Central memory CD4-positive, alpha-beta T cell (primary cell): ENCODE measurements at places on chromosomes 3 and 15.

DNA sequence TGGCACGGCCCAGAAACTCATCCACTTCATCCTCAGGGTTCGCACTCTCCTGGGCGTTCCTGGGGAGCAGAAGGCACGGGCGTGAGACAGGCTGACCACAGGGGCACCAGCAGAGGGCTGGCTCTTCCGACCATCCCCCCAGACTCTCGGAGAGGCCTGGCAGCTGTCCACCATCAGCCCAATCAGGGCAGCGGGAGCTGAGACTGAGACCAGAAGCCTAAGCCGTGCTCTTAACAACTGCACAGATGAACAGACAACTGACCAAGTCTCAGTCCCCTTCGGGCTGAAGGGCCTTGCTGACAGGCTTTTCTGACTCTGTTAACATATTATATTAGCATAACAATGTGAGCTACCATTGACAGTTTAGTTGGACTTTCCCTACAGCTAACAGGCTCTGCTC lies 118.0 kb downstream of the SEC22A start:
- DNase-seq: no peak

DNA sequence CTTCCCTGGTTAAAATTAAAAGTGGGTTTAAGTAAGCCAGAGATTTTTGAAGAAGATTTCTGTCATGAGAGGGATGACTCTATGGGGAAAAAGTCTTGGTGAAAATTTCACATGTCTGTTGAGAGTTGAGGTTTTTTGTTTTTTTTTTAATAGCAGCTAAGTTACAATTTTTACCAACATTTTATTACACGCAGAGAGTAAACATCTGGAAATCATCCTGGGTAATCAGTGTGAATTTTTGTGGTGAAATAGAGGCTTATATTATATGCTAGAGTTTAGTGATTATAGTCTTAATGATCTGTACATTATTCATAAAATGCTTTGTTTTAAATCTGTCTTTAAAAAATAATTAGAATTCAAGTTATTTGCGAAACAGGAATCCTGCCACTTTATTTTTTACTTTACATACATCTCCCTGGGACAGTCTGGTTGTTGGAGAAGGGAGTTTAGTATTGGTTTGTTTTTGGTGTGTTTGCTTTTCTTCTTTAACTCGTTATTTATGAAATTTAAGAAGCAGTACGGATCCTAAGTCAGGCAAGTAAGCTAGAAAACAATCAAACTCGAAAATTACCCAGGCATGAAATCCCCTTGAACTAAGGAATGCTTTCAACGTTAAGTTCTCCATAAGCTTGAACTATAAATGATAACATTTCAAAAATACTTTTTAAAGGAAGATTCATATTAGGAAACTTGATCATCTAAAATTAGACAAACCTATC lies 143.4 kb upstream of the TSC22D2 start:
- DNase-seq: no peak

- DNase-seq: no peak
These were observed 101.2 kb downstream of the ST8SIA2 start for GRCh38 chr15:92494806-92495336.

DNA sequence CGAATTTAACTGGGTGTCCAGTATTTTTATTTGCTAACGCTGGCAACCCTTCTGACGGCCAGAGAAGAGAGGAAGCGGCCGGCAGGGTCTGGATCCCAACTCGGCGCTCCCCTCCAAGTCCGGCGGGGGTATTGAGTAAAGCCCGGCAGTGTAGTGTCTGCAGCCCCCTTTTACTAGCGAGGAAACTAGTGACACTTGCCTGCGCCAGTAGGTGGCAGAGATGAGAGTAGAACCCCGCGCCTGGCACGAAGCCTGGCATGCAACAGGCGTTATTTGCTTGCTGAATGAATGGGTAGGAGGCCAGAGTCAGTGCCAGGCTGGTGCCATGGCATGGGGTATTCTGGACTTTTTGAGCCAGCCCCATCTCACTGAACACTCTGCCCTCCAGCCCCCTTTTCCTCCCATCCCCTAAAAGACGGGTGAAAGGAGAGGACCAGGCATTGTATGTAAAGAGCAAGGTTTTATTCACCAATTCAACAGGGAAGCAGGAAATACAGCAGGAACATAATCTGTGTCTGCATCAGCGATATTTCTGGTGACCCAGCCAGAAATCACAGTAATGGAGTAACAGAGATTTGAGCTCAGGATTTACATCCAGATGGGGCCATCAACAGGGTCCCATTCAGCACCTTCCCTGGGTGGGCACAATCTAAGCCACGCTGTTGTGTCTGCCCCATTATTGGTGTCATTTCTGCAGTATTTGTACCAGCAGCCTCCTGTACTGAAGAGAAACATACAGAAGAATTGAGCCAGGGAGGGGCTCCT lies 788 bp upstream of the WDR73 start:
- peak; percentile 71 for DNase-seq

DNA sequence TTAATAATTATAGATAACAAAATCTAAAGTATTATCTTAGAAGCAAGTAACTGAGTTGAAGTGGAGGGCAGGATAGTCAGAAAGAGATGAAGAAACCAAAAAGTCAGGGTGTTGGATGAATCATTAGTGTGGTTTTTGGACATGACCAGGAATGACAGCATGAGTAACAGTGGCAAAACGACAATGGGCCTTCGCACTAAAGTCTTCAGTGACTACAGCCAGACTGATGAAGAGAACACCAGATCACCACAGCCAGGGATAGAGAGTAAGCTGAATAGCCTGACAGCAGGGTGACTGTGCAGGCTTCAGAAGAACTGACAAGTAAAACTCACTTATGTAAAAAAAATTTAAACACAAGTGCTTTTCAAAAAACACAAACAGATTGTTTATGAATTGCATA lies 96.0 kb upstream of the MELTF start:
- no peak for DNase-seq

- DNase-seq: no peak
These were observed 33.1 kb downstream of the CRTAP start for GRCh38 chr3:33146791-33147445.

- DNase-seq: no peak
These were observed 525.1 kb downstream of the PDCD6IP start for GRCh38 chr3:34323517-34323916.
